ENCODE measurements at places on chromosomes 7 and 10.
A peak's percentile ranks its signal among the peaks of the same experiment; 100 is the strongest.

- DNase-seq = no peak
These were observed 385.3 kb upstream of the ADARB2 start for GRCh38 chr10:2122431-2123124.

GRCh38 chr7:100380196-100380595 is 6.9 kb downstream of the PILRA start:
- no peak for DNase-seq

DNA sequence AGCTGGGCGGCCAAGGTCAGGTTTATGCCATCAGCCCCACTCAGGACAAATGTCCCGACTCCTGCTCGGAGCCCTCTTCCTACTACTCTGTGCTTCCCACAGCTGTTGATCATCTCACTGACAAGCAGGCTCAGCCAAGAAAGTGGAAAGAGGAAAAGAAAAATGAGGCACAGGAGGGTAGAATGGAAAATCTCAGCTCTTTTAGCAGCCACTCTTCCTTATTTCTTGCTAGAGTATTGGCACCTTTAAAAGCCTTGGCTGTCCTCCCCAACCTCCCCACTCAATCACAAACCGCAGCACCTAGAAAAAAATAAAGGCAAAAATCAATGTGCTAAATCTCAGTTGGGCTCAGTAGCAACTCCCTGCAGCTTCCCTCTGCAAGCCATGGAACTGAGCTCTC is 35.3 kb upstream of the AGK start:
- DNase-seq = no peak

- DNase-seq = peak; percentile 4
These were observed 361.4 kb downstream of the KIF20B start for GRCh38 chr10:90062786-90063185.

- DNase-seq = no peak
These were observed 55.4 kb downstream of the GRID1 start for GRCh38 chr10:86311190-86311589.

DNA sequence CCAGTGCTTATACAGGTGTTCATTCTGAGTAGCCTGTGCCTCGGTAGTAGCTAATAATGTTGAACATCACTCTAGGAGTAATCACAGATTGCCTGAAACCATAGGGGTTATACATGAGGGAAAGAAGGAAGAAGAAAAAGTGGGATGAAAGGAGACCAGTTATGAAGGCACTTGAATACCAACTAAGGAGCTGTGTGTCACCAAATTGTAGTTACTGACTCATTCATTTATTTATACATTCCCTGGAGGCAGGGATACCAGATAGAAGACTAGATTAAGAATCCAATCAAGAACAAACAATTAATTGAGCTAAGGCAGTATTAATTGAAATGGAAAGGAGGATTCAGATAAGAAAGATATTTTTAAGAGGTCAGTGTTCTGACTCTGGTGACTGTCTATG is 129.6 kb upstream of the PRPS1L1 start:
- DNase-seq = no peak

DNA sequence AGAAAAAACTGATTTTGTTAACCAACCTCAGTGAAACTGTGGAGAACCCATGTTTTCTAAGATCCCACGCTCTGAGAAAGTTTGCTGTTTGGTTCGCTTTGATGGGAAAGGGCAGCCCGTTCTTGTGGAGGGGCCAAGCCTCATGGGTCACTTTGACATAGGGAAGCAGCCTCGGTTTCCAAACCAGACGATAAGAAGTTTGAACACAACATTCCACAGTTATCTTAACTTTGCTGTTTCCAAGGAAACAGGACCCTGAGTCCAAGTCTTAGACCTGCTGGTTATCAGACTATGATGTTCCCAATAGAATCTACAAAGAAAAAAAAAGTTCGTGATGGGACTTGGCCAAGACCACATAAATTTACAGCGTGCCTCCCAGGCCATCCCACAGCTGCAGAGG is 182.3 kb downstream of the NRP1 start:
- DNase-seq = no peak

DNA sequence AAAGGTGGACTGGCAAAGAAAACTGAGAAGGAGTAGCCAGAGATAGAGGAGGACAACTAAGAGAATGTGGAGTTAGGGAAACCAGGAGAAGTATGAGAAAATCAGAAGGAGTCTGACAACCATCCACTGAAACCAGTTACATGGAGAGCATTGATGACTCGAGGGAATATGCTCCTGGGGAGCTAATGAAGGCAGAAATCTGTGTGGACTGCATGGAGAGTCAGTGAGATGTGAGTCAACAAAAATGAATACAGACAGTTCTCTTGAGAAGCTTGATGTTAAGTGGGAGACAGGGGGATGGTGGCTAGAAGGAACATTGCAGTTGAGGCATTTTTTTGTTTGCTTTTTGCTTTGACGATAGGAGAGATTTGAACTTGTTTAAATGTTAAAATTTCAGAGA is 34.3 kb upstream of the ZNF32 start:
- DNase-seq = peak; percentile 71

GRCh38 chr7:881441-882234 is 5.3 kb downstream of the GET4 start:
- no peak for DNase-seq

- peak; percentile 90 for DNase-seq
These were observed 54.2 kb downstream of the TACR2 start for GRCh38 chr10:69362471-69362954.

- peak; percentile 76 for DNase-seq
These were observed 167.7 kb upstream of the INHBA start for GRCh38 chr7:41870461-41871138.

DNA sequence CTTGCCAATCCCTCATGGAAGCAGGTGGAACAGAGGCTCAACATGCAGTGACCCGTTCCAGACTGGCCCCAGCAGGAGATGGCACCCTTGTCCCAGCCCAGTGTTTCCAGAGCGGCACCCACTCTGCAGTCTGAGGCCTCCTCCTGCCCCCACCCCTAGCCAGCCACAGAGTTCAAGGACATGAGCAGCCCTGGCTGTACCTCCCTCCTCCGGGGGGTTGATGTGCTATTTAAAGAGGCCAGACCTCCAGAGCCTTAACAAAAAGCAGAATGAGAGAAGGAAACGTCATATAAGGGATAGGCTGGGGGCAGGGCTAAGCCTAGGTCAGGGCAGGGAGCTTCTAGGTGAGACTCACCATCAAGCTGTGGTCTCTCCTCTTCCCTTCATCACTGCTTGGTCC is 115.7 kb upstream of the NANOS1 start:
- no peak for DNase-seq

GRCh38 chr7:50359995-50360925 is 55.7 kb downstream of the IKZF1 start:
- DNase-seq = no peak

DNA sequence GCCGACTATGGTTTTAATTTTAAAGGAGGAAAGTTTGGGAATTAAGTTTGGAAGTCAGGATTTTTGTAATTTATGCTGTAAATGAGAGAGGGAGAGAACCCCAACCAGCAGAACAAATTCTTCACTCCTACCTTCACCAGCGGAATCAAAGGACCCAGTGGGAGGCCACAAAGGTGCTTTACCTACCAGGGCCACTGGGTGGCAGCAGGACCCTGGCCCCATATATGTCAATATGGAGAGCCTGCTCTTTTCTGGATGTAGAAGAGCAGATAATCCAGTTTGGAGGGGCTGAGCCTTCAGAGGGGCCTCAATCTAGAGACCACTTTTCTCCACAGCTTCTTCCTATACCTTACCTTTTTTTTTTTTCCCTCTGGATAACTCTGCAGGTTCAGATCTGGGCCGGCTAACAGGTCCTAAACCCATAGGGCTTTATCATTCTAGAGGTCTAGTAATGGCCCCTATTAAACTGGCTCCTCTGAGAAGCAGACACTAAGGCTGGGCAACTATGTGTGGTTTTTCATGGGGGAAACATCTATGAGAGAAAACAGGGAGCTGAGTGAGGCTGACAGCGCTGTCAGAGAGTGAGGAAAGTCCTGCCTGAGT is 8.5 kb upstream of the SCD start:
- DNase-seq = peak; percentile 45

DNA sequence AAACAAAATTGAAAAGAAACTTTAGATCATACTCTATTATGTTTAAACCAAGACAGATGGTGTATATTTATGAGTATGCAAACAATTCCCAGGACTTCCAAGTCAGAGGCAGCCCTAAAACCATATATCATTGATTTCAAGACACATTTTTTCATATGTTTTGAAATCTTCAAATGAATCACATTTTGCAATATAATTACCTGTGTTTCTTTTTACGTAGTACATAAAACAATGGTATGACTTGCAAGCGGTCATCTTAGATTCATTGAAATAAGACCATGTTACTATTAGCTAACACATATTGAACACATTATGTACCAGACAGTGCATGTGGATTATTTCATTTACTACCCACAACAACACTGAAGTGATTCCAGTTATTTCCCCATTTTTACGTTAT is 14.9 kb downstream of the SMURF1 start:
- no peak for DNase-seq

GRCh38 chr7:150451097-150451793 is 815 bp downstream of the GIMAP8 start:
- no peak for DNase-seq

GRCh38 chr7:44980393-44981034 is 1.7 kb upstream of the MYO1G start:
- peak; percentile 83 for DNase-seq

DNA sequence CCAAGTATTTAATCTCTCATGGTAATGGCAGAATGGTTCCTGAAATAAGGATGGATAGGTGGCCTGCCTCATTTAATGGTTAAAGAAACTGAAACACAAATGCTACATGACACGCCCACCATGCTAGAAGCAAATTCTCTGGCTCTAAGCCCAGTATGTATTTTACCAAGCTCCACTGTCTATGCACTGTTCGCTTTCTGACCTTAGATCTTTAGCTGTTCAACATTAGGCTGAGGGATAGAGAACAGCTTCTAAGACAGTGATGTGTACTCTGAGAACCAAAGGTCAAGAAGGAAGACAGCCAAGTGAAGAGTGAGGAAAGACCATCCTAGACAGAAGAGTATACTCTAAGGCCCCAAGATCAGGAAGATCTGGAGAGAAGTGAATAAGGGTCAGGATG is 26.6 kb downstream of the FAM3C start:
- peak; percentile 51 for DNase-seq

DNA sequence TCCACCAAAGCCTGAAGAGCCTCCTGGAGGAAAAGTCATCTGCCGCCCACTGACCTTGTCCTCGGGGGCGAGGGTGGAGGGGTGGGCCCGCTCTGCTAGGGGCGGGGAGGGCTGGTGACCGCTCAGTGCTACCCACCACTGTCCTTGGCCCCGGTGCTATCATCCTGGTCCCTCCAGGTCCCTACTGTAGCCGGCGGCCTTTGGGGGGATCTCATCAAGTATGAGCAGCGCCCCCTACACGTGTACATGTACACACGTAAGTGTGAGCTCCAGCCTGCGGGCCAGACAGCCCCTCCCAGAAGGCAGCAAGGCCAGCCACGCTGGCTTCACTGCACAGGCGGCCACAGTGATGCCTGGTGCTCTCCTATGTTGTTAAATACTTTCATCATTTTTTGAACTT is 19.6 kb downstream of the TTYH3 start:
- no peak for DNase-seq

DNA sequence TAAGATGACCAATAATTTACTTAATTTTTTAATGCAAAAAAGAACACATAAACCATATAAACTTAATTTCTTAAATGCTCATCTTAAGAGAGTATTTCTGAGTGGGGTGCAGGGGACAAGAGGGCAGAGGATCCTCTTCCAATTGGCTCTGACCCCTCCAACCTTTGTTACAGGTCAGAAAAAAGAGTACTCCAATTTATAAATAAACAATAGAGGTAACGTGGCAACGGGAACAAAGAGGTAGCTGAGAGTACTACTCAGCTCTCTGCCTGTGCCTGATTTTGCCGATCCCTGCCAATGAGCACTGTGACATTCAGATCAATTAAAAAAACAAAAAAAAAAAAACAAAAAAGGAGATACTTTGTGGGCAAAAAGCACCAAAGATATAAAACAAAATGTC is 307.9 kb downstream of the PARD3 start:
- DNase-seq = no peak

DNA sequence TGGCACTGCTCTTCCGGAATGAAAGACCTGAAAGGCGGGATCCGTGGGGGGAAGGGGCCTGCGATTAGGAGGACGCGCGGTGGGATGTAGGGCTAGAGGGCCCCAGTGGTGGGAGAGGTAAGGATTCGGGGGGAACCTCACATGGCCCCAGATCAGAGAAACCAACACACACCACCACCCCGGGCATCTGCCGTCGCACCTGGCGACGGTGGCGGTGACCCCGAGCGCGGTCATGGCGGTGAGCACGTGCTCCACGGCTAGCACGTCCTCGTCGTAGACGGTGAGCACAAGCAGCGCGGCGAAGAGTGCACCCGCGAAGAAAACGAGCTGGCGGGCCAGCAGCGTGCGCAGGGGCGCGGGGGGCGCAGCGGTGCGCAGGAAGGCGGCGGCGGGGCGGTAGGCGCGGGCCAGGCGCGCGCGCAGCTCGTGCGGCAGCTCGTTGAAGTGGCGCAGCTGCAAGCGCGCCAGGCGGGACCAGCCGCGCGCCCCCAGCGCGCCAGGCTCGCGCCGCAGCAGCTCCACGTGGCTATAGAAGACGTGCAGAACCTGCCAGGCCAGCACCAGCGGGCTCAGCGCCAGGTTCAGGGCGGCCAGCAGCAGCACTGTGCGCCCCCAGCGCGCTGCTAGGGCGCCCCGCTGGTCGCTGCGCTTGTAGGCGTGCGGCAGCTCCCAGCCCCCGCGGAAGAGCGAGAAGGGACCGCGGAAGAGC is 5.7 kb downstream of the ATG9B start:
- DNase-seq = no peak

DNA sequence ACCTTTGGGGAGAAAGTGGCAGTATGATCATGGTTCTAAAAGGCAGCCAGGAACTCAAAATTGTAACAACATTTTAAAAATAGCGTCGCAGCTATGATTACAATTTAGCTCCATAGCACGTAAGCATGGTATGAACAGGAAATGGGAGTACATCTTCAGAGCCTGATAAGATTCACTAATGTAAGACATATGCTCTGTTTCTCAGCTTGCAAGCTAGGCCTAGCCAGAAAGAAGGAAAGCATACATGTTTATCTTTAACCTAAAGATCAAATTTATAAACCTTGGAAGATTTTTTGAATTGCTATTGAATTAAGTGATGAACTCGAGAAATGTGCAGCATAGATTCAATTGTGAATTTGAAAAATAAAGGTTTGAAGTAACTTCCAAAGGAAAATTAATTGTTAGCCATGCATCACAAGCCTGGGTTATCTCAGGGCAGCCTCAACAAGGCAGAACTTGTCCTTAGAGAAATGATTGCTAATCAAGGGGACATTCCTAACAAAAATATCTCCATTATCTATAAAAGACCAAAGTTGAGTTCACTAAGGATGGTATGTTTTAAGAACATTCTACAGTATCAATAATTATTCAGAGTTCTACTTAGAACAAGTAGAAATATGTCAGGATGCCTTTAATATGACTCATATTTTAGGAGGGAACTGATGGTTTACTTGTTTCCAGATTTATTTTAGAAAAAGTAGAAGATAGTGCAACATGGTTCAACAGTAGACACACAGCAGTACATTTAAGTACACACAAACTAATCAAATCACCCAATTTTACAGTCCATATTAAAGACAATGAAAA is 38.8 kb upstream of the SEPTIN7 start:
- peak; percentile 82 for DNase-seq

GRCh38 chr7:127594490-127594889 is 954 bp downstream of the FSCN3 start:
- no peak for DNase-seq
